ENCODE measurements at places on chromosomes 13 and 19. TPM values are rescaled to one million over a fixed set of nuclear protein-coding genes. Genes with fewer than 3 reads are reported as not detected.

Gene ZNF230
- 2.9 TPM for total RNA-seq

Gene PODNL1
- not detected for total RNA-seq

Gene TMEM38A
- 6.8 TPM for total RNA-seq

Gene TTYH1
- total RNA-seq: 0.83 TPM

Gene ZNF541
- 0.19 TPM for total RNA-seq

Gene ANKRD27
- total RNA-seq: 58.1 TPM

Gene CHERP
- total RNA-seq: 18.0 TPM

Gene PSG2
- total RNA-seq: not detected

Gene SHISA7
- under 0.01 TPM for total RNA-seq

All from esophagus muscularis mucosa (tissue), 4 donors.